Uterus (tissue), 4 donors: ENCODE measurements at places on chromosomes 1 and 21. TPM values are rescaled to one million over a fixed set of nuclear protein-coding genes. Genes with fewer than 3 reads are reported as not detected.

RHD gene
- total RNA-seq, result not detected

TBX15 gene
- 0.21 TPM for total RNA-seq

HTR1D gene
- not detected for total RNA-seq

IGSF9 gene
- 6.2 TPM for total RNA-seq

PARK7 gene
- 166 TPM for total RNA-seq

PIGM gene
- 6.9 TPM for total RNA-seq

MROH9 gene
- total RNA-seq, result not detected

B4GALT3 gene
- 1.0 TPM for total RNA-seq

RAB25 gene
- 5.5 TPM for total RNA-seq

LCE1A gene
- total RNA-seq, result not detected

TBX19 gene
- total RNA-seq, result 6.5 TPM

APH1A gene
- 33.2 TPM for total RNA-seq

NGF gene
- 1.3 TPM for total RNA-seq

CELA2A gene
- total RNA-seq, result not detected

DFFB gene
- 17.9 TPM for total RNA-seq

LORICRIN gene
- total RNA-seq, result not detected

RASAL2 gene
- 10.0 TPM for total RNA-seq

REN gene
- not detected for total RNA-seq

NUDT17 gene
- total RNA-seq, result not detected

OR2M3 gene
- total RNA-seq, result not detected

NECTIN4 gene
- total RNA-seq, result not detected

ADAMTS4 gene
- 11.8 TPM for total RNA-seq

ZNF678 gene
- total RNA-seq, result 26.9 TPM
